ENCODE measurements at places on chromosomes 16 and 17.

- no peak for DNase-seq
Measured at GRCh38 chr16:74740795-74741304, 33.8 kb downstream of the FA2H start.

- no peak for DNase-seq
Measured at GRCh38 chr17:64401244-64401860, 10.7 kb upstream of the PECAM1 start.

GRCh38 chr17:40363111-40363827 lies 1.3 kb downstream of the GJD3 start:
- peak; percentile 52 for DNase-seq

DNA sequence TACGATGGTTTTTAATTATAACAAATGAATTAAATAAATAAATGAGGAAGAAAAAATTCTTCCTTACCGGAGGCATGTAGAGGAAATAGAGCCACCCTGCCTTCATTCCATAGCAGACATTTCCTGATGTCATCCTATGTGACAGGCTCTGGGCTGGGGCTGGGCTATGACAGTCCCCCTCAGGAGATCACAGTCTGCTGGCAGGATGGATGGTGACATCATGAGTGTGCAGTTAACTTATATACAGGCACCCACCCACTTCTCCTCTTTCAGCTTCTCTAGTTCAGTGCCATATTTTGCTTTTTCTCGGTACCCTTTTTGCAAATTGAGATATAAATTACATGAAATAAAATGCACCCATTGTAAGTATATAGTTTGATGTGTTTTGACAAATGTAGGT lies 6.4 kb upstream of the CMTM3 start:
- no peak for DNase-seq

DNA sequence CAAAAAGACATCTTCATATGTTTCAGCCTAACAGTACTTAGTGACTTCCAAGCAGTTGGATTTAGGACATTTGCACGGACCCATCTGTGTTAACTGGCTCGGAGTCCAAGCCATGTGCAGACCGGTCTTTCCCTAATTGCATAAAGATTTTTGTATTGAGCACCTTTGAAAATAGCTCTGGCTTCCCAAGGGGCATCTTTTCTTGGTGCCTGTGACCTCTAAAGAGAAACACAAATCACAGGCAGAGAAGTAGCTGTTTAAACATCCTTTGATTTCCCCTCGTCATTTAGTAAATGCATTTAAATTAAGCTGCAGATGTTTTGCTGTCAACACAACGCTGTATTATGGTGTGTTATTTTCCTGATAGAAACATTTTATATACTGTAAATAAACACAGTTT lies 288.2 kb upstream of the SALL1 start:
- DNase-seq = no peak

- no peak for DNase-seq
Measured at GRCh38 chr16:88911136-88911945, 44.9 kb upstream of the PABPN1L start.

GRCh38 chr17:68035131-68035522 lies 408 bp upstream of the KPNA2 start:
- DNase-seq = no peak

DNA sequence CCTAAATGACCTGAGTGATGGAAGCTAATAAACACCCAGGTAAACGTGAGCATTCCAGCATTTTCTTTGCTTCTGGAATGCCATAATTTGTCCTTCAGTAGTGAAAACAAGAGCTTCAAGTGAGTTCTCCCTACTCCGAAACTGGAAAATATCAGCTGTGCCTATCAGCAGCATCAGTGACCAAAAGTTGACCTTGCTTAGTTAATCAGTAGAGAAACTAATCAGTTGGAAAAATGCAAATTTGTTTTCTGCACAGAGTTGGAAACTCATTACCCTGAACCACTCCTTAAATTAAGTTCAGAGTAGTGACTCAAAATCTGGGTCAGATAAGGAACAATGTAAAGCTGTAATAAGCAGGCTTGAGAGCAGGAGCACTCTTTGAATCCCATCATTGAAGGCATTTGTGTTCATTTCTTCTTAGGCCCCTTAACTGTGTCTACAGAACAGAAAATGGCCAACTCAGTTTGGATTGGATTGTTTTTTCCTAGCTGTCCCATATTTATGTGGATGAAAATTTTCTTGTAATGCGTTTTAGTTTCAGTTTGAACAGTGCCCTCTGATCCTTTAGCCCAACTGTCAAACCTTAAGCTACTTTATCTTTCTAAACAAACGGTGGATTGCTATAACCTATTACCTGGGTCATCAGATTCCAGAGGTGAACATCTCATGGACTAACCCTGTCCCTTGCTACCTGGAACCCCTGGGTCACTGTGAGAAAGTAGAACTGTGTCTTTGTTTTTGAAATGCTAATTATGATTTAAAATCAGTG lies 290.4 kb downstream of the TOX3 start:
- no peak for DNase-seq

GRCh38 chr16:11258553-11259492 lies 2.8 kb upstream of the SOCS1 start:
- DNase-seq = no peak

- peak; percentile 50 for DNase-seq
Measured at GRCh38 chr16:24978370-24978914, 36.7 kb downstream of the ARHGAP17 start.

DNA sequence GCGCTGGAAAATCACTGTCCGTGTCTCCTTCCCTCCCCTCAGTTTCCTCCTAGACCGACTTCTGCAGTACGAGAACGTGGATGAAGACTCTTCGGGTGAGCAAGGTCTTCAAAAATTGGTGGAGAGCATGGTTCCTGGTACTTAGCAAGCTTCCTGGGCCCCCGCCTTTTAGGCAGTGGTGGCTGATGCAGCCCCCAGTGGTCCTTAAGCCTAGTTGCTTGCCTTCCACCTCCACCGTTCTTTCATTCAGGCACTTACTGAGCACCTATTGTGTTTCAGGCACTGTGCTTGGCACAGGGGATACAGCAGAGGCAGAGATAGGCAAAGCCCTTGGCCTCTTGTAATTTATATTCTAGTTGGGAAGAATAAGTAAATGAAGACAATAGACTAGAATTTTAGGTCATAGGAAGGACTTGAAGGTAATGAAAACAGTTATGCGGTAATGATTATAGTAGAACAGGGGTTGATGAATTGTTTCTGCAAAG lies 767 bp downstream of the INO80E start:
- no peak for DNase-seq

GRCh38 chr16:27230562-27231001 lies 27.3 kb downstream of the KDM8 start:
- DNase-seq = no peak

GRCh38 chr17:72699545-72699944 lies 392.9 kb downstream of the SLC39A11 start:
- no peak for DNase-seq

DNA sequence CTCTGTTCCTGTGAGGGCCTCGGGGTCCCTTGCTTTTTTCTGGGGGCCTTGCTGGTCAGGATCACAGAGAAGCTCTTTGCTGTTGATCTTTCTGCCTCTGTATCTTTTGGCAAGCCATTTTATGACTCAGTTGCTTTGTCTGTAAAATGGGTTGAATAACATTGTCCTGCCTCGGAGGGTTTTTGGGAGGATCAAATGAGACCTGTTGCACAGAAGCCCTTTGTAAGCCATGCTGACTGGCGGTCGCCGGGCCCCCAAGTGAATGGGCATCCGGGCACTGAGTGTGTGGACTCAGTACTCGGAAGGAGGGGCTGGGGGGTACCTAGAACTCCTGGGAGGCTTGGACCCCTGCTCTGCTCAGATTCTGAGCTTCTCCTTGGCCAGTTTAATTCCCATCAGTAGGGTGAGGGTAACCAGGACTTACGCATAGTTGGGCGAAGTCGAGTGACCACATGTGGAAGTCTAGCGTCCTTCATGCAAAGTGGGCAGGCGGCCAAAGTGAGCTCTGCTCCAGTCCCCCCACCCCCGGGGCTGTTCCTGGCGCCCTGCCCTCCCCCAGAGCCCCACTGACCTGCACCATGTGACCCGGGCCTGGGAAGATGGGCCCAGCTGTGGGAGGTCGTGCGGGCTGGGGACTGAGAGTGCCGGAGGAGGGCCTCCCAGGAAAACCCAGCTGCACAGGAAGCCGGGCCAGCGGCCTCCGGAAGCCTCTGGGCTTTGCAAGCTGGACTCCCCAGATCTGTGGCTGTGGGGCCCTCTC lies 284.0 kb downstream of the SEC14L1 start:
- DNase-seq = peak; percentile 99

- DNase-seq = no peak
Measured at GRCh38 chr16:53337294-53337693, 97.0 kb upstream of the RBL2 start.

- DNase-seq = no peak
Measured at GRCh38 chr17:77405867-77406732, 265.3 kb downstream of the SEC14L1 start.

DNA sequence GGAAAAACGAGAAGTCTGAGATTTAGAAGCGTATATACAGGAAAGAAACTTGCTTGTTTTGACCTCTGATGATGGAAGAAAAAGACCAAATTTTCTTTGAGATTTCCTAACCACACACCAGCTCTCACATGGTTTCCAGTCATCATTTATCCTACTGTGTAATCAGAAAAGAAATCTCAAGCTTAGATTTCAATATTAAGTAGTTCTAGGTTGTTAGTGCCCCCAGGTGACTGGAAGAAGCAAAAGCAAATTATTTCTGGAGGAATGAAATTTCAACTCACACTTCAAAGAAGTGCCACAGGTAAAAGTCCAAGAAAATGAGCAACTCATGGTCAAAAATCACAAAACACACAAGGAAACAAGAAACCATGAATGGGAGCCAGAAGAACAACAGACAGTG lies 51.8 kb upstream of the KDM6B start:
- peak; percentile 9 for DNase-seq

Data from mesenchymal stem cell (in vitro differentiated cells and primary cell).